T-helper 17 cell (primary cell): ENCODE measurements at places on chromosomes 4 and X. TPM values are rescaled to one million over a fixed set of nuclear protein-coding genes. Genes with fewer than 3 reads are reported as not detected.

DNA sequence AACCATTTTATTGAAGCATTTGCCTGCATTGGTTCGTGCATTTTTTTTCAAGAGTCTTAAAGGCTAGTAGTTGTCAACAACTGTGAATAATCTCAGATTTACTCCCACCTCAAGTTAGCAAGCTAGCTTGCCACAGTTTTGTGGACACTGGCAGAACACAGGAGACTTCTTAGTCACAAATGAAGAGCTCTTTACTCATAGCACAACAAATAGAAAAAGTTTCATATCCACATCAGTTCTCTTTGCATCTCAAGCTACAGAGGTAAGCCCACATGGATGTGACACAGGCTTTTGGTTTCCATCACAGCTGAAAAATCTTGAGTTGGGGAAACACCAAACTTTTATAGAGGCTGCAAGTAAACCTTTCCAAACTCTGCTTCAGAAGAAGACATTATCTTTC lies 2315.7 kb upstream of the TENM3 start:
- H3K27ac ChIP-seq = no peak overlapping the region
- DNase-seq = no peak
- H3K4me1 ChIP-seq = no peaks in the 10 kb centered on the region
- H3K4me3 ChIP-seq = no peak overlapping the region

DNA sequence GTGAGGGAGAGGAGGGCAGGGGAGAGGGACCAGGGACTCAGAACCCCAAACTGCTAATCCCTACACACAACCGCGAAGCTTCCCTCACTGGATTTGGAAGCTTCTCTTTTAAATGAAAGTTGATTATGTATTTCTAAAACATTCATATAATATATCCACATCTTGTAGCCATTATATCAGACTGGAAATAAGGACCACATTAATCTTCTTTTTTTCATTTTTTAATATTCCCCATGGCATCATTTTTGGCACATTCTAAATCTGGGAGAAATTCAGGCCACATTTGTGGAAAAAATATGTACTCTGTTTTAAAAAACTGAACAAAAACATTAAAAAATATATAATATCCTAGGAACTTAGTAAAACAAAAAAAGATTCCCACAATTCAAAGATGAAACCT lies 97.8 kb downstream of the AFAP1 start:
- H3K36me3 ChIP-seq = peaks cover 8% of the 10 kb centered on the region
- DNase-seq = no peak
- no peak overlapping the region for H3K4me3 ChIP-seq
- no peak overlapping the region for H3K27ac ChIP-seq
- no peaks in the 10 kb centered on the region for H3K27me3 ChIP-seq

DNA sequence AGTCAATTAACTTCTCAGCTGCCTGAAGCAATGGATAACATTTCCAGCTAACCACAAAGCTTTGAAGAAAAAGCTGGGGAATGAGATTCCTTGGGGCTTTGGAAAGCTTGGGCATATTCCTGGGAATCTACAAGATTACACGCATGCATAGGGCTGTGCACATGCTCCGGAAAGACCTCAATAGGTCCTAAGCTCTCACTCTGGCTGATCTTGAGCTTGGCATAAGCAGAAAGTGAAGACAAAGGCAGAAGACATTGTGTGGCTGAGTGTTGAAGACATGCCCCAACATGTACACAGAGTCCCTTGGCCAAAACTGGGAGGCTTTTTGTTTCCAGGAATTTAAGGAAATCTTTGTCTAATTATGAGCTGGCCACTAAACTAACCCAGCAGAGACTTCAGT lies 31.2 kb downstream of the ATG4A start:
- H3K27me3 ChIP-seq = no peaks in the 10 kb centered on the region
- no peaks in the 10 kb centered on the region for H3K36me3 ChIP-seq
- DNase-seq = no peak
- H3K27ac ChIP-seq = no peak overlapping the region

DNA sequence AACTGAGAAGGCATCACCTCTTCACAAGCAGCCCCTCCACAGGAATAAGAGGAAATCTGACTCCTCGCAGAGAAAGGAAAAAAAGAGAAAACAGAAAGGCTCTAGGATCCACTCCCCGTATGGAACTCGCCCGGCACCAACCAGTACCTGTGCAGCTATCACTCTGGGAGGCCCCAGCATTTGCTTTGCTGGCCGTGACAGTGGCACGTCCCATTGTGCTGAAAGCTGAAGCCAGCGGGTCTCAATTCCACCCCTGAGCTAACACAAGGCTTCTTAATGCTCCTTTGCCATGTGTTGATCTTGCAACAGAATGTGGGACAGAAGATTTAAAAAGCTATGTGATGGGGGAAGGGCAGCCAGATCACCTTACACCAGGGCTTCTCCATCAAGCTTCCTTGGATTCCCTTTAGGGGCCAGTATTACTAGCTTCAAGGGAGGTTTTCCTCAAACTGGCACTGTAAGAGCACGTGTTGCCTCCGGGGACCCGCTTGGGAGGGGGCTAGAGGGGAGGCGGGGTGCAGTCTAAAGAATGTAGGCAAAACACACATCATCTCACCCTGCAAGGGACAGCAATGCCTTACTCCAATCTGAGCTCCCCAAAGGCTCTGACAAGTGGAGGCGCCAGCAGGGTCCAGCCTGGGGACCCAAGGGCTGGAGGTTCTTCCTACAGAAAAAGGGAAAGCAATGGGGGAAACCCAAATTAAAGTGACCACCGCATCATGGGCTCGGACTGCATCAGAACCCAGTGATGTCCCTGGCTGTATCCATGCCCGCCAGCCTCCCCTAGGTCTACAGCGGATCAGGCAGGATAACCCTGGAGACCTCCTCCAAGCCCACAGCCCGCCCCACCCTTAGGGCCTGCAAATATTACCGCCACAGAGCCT lies 1.2 kb downstream of the USP46 start:
- no peaks in the 10 kb centered on the region for H3K36me3 ChIP-seq
- no peaks in the 10 kb centered on the region for H3K27me3 ChIP-seq
- peak overlapping the region; percentile 84 for H3K4me3 ChIP-seq
- peaks cover 21% of the 10 kb centered on the region for H3K4me1 ChIP-seq
- peak overlapping the region; percentile 41 for H3K27ac ChIP-seq

GRCh38 chr4:183097231-183098018 lies 1.6 kb upstream of the WWC2 start:
- DNase-seq = no peak
- H3K27ac ChIP-seq = peak overlapping the region; percentile 80
- H3K27me3 ChIP-seq = peaks cover 6% of the 10 kb centered on the region
- peaks cover 12% of the 10 kb centered on the region for H3K4me1 ChIP-seq
- no peaks in the 10 kb centered on the region for H3K36me3 ChIP-seq

- H3K27ac ChIP-seq = no peak overlapping the region
- H3K36me3 ChIP-seq = no peaks in the 10 kb centered on the region
- DNase-seq = no peak
Measured at GRCh38 chr4:96744676-96745075, 904.8 kb downstream of the PDHA2 start.

DNA sequence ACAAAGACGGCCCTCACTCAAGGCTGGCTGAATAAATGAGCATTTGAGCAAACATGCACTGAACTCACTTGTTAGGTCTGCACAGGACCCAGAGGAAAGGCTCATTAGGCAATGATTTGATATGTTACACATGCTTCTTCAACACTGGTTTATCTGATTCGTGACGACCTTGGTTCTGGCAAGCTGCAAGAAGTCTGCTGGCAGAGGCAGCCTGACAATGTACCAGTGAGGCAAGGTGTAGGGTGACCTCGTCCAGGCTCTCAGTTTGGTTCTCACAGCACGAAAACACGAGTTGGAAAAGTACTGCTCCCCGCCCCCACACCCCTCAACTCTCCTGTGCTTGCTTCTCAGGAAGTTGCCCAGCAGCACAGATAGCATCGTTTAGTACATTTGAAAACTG lies 63.1 kb upstream of the CITED1 start:
- H3K27me3 ChIP-seq = no peaks in the 10 kb centered on the region
- no peak overlapping the region for H3K4me3 ChIP-seq
- no peak for DNase-seq
- H3K4me1 ChIP-seq = peaks cover 2% of the 10 kb centered on the region
- no peak overlapping the region for H3K27ac ChIP-seq

DNA sequence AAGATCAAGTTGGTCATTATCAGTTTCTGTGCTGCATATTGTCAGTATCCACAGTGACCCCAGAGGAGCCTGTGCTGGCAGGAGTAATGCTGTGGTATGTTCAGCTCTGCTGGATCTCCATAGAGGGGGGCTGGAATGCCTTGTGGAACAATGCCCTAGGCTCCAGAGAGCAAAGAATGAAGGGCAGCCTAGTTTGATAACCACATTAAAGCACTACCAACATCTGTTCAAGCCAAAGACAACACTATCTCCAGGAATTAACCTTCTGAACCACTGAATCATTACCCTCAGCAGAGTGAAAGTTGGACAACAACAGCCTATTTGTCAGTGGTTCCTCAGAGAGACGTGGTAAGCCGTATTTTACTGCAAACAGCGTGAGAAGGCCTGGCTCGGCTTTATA lies 192.3 kb upstream of the CXorf66 start:
- no peak overlapping the region for H3K27ac ChIP-seq
- no peaks in the 10 kb centered on the region for H3K4me1 ChIP-seq
- no peaks in the 10 kb centered on the region for H3K36me3 ChIP-seq
- no peak for DNase-seq
- H3K4me3 ChIP-seq = no peak overlapping the region

DNA sequence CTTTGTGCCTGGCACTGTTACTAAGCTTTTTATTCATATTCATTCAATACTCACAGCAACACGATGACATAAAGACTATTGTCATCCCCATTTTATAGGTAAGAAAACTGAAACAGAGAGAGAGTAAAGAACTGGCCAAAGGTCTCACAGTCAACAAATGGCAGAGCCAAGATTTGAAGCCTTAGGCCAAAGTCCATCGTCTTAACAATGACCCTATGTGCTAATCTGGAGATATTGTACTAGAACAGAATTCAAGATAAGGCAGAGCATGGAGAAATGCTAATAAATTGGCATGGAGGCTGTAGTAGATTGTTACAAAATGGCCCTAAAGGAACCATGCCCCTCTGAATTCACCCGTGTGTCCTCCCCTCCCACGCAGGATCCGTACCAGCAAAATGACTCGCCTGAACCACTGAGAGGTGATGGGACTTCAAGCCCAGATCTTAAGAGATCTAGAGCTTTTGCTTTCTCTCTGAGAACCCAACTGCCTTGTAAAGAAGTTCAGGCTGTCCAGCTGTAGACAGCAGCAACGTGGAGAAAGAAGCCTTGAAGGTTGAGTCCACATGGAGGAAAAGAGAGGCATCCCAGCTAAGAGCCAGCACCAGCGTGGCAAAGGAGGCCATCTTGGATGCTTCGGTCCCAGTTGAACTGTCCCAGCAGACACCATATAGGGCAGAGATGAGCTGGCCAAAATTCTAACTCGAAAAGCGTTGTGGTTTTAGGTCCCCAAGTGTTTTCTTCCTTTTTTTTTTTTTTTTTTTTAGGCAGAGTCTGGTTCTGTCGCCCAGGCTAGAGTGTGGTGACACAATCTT lies 52.8 kb upstream of the RBM47 start:
- H3K27me3 ChIP-seq = no peaks in the 10 kb centered on the region
- no peak overlapping the region for H3K4me3 ChIP-seq
- no peaks in the 10 kb centered on the region for H3K36me3 ChIP-seq
- DNase-seq = no peak
- no peak overlapping the region for H3K27ac ChIP-seq
- H3K4me1 ChIP-seq = no peaks in the 10 kb centered on the region

GRCh38 chr4:158578476-158578875 lies 56.8 kb downstream of the RXFP1 start:
- H3K27me3 ChIP-seq = peaks cover 16% of the 10 kb centered on the region
- no peak overlapping the region for H3K27ac ChIP-seq
- no peaks in the 10 kb centered on the region for H3K36me3 ChIP-seq

GRCh38 chr4:168503652-168504362 lies 7.0 kb downstream of the PALLD start:
- no peaks in the 10 kb centered on the region for H3K4me1 ChIP-seq
- no peak for DNase-seq
- H3K27me3 ChIP-seq = peaks cover 21% of the 10 kb centered on the region
- H3K4me3 ChIP-seq = no peak overlapping the region
- H3K36me3 ChIP-seq = no peaks in the 10 kb centered on the region

GRCh38 chr4:17020451-17020850 lies 122.0 kb upstream of the LDB2 start:
- peaks cover 2% of the 10 kb centered on the region for H3K4me1 ChIP-seq
- H3K27ac ChIP-seq = no peak overlapping the region
- no peak for DNase-seq
- peaks cover 9% of the 10 kb centered on the region for H3K27me3 ChIP-seq
- no peaks in the 10 kb centered on the region for H3K36me3 ChIP-seq
- H3K4me3 ChIP-seq = no peak overlapping the region

GRCh38 chr4:83664071-83664470 lies 128.2 kb downstream of the GPAT3 start:
- no peak overlapping the region for H3K27ac ChIP-seq
- no peak overlapping the region for H3K4me3 ChIP-seq
- peaks cover 14% of the 10 kb centered on the region for H3K27me3 ChIP-seq
- no peak for DNase-seq

GRCh38 chrX:134013092-134013497 lies 27.7 kb upstream of the GPC3 start:
- no peak overlapping the region for H3K27ac ChIP-seq
- no peaks in the 10 kb centered on the region for H3K36me3 ChIP-seq
- no peaks in the 10 kb centered on the region for H3K4me1 ChIP-seq

- H3K27ac ChIP-seq = no peak overlapping the region
- H3K36me3 ChIP-seq = peaks cover 2% of the 10 kb centered on the region
- no peak for DNase-seq
- no peaks in the 10 kb centered on the region for H3K4me1 ChIP-seq
Measured at GRCh38 chrX:802846-803245, 172.3 kb downstream of the SHOX start.

DNA sequence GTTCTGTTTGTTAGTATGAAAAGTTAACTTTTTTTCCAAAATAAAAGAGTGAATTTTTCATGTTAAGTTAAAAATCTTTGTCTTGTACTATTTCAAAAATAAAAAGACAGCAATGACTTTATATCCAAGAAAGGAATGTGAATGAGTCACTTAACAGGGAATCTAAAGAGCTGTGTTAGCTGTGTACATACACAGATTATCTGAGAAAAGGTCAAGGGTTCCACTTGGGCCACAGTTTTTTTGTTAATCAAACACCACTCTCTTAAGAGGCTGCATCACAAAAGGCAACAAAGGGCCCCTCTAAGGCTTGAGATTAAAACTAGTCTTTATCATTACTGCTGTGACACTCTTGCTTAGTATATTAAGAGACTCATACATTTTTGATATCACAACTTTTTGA lies 82.1 kb downstream of the FIP1L1 start:
- no peak overlapping the region for H3K4me3 ChIP-seq
- H3K27ac ChIP-seq = no peak overlapping the region
- peaks cover 7% of the 10 kb centered on the region for H3K36me3 ChIP-seq
- H3K27me3 ChIP-seq = no peaks in the 10 kb centered on the region
- no peak for DNase-seq

- no peaks in the 10 kb centered on the region for H3K36me3 ChIP-seq
- no peak overlapping the region for H3K4me3 ChIP-seq
- no peaks in the 10 kb centered on the region for H3K27me3 ChIP-seq
Measured at GRCh38 chr4:104351706-104352105, 143.0 kb downstream of the CXXC4 start.

The RASGEF1B gene
- 48.3 TPM for total RNA-seq

The ELF2 gene
- total RNA-seq = 80.6 TPM

The HMX1 gene
- not detected for total RNA-seq

The GLRA2 gene
- not detected for total RNA-seq
